ENCODE measurements at places on chromosomes 7 and 10.

DNA sequence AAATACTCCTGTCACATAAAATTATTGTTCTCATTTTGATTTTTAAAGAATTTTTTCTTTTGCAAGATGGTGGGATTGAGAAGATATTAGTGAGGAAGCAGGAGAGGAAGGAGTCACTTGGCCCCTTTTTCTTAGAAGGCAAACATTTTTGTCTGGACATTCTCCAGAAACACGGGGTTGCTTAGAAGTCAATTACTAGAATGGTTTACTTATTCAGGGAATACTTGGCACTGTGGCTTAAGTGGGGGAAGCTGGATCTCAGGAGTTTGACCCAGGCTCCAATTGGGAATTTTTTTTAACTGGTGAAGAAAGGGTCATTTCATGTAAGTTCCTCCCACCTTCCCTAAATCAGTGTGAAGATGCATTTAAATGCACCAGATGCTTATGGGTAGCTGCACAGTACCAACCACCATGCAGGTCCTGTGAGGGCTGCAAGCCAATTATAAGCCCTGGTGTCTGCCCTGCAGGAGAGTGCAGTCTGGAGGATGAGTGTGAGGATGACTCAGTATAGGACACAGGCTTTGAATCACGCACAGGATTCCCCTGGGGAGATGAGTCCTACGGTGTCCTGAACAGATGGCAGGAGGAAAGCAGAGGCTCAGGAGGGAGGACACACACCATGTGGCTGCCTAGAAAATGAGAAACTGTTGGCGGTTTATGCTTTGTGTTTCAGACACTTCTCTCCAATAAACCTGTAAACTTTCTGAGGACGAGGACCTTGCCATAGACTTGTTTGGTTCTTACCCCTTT lies 299.1 kb downstream of the PLXNA4 start:
- DNase-seq: no peak

- DNase-seq: no peak
Observed at GRCh38 chr7:85356916-85357315, 170.1 kb upstream of the SEMA3D start.

- DNase-seq: no peak
Observed at GRCh38 chr7:30082686-30083085, 52.1 kb upstream of the MTURN start.

GRCh38 chr10:20065814-20066213 lies 249.6 kb downstream of the PLXDC2 start:
- no peak for DNase-seq

GRCh38 chr7:114048386-114049235 lies 129.8 kb upstream of the PPP1R3A start:
- no peak for DNase-seq

DNA sequence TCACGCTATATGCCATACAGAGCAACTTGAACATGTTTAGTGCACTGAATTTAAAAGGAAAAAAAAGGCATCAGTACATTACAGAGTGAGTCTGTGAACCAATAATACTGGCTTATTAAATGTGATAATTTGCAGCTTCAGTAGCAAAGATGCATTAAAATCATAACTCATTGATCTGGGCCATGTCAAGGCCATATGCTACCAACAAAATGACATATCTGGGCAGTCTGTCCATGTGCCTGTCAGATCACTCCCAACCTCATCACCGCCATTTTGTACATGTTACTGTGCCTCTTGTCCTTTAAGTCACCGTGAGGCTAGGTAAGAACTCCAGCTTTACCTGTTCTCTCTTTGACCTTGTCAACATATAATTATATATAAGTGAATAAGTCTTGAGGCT lies 307.4 kb upstream of the LRGUK start:
- DNase-seq: no peak

DNA sequence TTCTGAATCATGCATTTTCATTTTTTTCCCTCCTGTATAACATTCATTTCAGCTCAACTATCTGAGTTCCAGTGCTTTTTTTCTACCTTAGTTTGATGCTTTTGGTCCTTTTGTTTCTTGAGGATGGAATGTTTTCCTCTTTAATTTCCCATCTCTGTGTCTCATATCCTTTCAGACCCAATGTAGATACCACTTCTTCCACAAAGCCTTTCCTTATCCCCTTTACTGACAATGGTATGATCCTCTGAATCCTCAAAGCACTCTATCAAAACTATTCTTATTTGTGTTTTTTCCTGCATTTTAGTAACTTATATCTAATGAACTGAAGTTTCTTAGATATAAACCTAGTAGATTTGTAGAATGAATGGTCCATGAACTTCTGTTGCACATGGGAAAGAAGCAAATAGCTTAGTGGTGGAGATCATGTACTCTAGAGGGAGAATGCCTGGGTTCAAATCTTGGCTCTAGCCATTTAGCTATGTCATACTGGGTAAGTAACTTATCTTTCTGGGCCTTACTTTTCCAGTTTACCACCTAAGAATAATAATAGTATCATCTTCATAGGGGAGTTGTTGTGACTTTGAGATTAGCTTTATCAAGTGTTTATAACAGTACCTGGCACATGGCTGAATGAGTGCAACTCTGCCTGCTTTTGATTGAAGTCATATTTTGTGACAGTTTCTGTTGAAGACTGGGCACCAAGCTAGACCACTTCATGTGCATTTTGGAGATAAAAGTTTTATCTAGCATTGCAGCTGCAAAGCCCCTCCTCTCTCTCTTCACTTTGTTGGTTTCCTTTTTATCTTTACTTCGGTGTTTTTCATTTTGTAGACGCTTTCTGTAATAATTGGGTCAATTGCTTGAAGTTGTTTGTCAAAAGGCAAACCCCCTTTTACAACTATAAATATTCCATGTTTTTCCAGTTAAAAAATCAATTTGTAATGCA lies 18.5 kb downstream of the STAM start:
- DNase-seq: no peak

DNA sequence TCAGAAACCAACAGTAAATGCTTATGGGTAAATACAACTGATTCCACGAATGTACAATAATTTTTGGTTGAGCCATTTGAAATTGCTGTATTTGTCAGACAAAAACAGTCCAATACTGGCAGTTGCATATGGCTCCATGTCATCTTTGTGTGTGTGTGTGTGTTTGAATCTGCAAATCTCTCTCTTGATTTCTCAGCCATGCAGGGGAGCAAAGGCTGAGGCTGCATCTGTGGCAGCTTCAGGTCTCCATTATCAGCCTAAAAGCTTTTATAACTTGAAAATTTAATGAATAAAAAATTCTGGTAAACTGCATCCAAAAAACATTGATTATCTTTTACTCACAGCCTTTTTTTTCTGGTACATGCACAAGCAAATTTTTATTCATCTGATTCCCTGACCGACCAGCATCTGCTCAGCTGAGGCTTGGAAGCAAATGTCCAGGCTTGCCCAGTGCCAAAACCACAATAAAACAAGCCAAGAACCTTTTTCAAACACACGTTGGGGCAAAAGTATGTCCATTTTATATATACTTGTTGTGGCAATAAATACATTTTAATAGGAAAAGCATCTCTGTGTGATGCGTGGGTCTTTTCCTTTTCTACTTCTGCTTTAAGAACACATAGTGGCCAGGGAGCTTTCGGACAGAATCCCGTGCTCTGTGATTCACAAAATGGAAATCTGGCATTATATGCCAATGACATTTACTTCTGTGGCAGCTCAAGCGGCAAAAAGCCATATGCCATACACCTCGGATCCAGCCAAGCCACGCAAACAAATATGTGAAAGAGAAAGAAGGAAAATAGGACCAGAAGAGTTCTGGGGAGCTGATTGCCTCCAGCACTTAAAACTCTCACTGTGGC lies 275.6 kb upstream of the AOAH start:
- DNase-seq: no peak

DNA sequence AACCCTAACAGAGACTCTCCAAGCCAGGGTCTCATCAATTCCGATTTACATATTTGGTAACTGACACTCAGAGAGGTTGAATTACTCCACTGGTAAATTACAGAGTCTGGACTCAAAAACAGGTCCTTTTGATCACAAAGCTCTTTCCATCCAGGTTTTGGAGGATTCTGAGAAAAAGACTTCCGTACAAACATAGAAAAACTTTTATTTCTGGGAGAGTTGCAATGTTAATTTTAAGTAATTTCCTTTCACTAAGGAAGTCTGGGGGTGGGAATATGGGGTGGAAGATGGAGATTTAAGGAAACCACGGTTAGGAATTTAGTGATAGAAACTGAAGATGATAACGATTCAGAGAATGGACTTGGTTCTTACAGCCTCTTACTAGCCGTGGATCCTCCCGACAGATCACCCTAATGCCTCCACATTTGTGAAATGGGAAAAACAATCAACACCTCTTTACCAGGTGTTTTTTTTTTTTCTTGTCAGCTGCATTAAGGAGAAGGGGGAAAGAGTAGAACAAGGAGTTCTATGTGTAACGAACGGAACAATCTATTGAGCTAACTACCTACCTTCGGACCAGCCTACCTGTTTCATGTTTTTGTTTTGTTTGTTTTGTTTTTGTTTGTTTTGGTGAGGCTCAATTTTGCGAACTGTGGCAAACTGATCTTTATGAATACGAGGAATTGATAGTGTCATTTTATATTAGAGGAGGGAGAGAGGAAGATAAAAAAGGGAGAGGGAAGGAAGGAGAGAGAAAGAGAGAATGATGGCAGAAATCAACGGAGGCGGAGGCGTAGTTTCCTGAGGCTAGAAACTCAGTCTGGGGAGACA lies 1.7 kb upstream of the RBM20 start:
- DNase-seq: no peak

GRCh38 chr7:24119852-24120251 lies 164.1 kb upstream of the NPY start:
- DNase-seq: no peak

GRCh38 chr7:91276909-91277308 lies 12.7 kb downstream of the FZD1 start:
- no peak for DNase-seq

DNA sequence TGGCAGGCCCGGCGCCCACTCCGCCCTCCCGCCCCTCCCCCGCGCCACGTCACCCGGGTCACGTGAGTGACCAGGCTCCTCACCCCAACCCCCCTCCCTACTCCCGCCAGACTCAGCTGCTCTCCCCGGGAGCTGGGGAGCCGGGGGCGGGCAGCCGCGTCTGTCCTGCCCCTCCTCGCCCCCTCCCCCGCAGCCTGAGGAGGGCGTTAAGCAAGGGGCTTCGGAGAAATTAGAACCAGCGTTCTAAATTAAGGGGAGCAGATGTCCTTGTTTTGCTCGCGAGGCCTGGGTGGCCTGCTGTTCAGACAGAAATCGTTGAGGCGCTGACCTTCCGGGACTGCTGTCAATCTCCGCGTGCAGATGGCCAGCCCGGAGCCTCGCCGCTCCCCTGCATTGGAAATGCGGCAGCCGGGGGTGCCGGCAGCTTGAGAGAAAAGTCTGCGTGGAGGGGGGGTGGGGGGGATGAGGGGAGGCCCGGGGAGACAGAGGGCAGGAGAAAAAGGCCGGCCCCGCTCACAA lies 102.2 kb upstream of the ZNF438 start:
- peak; percentile 73 for DNase-seq

DNA sequence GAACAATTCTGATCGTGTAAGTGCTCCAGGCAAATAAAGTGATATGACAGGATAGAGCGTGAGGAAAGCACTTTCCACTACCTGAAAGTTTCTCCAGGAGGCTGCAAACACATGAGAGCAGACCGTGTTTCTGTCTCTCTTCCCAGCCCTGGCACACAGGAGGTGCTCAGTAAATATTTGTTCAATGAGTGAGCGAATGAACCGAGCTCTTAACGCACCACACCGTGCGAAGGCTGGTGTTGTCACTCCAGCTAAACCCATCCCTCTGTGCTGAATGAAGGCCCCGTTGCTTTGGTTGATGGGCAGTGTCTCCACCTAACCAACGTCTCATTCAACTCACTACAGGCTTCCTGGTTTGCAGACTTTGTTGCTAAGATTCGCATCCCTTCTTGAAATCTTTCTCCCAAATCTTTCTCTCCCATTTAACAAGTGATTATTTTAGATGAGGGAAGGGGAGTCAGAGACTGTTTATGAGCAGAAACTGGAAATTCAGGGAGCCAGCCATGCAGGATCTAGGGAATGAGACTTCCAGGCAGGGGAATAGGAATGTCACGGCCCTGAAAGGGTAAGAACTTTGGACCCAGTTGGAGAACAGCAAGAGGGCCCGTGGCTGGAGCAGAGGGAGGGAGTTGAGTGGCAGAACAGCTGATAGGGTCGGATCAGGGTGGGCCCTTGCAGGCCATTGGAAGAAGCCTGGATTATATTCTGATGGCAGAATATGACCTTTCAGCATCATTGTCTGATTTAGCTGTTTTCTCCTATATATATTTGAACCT lies 282.6 kb downstream of the CAMK1D start:
- no peak for DNase-seq

DNA sequence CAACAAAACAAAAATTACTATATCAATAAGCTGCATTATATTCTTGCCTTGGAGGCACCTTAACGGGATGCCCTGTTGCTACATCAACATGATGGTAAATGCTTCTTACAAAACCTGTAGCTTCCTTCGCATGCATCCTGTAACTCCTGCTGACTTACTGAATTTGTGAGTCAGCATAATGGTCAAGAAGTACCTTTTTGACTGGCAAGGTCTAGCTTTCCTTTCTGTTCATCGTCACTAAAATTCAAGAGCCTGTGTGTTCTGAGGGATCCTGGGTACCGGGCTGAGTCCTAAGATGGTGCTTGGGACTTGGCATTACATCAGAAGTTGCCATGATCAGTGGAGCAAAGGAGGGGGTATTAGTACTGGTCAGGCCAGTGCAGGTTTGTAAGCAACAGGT lies 4.9 kb downstream of the PFKFB3 start:
- no peak for DNase-seq

GRCh38 chr7:148330822-148331221 lies 259.7 kb upstream of the C7orf33 start:
- no peak for DNase-seq

DNA sequence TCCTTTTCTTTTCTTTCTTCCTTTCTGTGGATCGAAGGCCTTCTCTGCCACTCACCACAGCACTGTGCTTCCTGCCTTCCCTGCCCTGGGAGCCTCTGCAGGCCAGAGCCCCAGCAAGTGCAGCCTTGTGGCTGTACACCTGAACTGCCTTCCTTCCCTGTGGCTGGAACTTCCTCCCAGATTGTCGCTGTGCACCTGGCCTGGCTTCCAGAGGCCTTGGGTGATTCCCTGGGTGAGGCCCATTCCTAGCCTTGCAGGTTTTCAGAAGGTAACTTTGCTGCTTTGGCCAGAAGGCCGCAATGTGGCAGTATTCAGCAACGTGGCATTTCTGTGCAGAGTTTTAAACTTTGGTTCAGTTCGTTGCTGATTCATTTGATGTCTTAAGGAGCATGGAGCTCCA lies 50.1 kb upstream of the RASGEF1A start:
- no peak for DNase-seq

DNA sequence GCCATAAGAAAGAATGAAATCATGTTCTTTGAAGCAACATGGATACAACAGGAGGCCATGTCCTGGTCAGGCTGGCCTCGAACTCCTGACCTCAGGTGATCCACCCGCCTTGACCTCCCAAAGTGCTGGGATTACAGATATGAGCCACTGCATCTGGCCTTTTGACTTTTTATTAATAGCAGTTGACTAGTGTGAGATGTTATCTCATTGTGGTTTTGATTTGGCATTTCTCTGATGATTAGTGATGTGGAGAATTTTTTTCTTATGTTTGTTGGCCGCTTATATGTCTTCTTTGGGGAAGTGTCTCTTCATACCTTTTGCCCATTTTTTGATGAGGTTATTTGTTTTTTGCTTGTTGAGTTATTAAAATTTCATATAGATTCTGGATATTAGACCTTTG lies 400.9 kb downstream of the SUGCT start:
- no peak for DNase-seq

GRCh38 chr10:118983263-118983662 lies 46.3 kb upstream of the NANOS1 start:
- no peak for DNase-seq
